GF-D8 (cell line): ENCODE measurements at places on chromosomes 11 and 22.
A peak's percentile ranks its signal among the peaks of the same experiment; 100 is the strongest.

DNA sequence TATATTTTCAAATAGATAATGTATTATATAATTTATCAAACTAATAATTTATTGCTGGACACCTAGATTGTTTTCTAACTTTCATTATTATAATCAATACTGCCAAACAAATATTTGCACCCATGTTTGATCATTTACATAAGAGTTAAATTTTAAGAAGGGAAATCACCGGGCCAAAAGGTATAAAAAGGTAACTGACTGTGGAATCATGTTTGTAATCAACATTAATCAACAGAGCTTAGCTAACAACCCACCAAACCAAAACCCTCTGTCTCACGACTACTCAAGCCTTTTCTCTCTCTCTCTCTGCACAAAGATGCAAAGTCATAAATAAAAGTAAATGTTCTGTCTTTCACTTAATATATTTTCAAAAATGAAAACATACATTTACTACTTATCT is 14.8 kb downstream of the LPXN start:
- no peak for DNase-seq

GRCh38 chr11:30368394-30368793 is 45.5 kb downstream of the ARL14EP start:
- DNase-seq: no peak

DNA sequence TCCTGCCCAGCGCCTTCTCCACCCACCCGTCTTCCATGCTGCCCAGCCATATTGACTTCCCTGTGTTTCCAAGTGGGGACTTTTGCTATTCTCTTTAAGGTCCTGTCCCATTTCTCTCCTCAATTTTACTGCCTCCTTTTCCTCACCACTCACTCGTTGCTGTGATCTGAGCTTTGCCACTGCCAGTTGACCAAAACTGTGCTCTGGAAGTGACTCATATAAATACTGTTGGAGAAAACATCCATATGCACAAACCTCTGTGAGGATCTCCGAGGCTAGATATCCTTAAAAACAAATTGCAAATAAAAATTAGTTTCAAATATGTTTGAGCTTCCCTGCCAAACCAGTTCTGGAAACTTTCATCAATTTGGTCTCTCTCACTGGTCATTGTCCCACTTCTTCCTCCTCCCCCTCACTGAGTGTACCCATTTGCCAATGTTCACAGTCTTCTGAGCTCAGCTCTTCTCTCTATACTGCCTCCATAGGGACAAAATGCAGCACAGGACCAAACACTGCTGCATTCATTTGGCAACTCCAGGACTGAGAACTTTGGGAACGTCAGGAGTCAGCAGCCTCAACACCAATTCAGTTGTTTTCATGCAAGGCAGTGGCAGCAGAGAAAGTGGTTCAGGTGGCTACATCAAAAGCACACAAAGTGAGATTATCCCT is 34.0 kb upstream of the MMP13 start:
- DNase-seq: no peak

GRCh38 chr11:62665075-62665598 is at the start of the genes C11orf98 and CSKMT:
Gene C11orf98, minus strand, starts transcription at chr11:62665210. Its CDS starts 41 bp downstream, at chr11:62665169.
Gene CSKMT, plus strand, starts transcription at chr11:62665312. Its CDS starts 568 bp downstream, at chr11:62665880.
- peak; percentile 78 for DNase-seq
